ENCODE measurements at places on chromosomes 3 and 15.

DNA sequence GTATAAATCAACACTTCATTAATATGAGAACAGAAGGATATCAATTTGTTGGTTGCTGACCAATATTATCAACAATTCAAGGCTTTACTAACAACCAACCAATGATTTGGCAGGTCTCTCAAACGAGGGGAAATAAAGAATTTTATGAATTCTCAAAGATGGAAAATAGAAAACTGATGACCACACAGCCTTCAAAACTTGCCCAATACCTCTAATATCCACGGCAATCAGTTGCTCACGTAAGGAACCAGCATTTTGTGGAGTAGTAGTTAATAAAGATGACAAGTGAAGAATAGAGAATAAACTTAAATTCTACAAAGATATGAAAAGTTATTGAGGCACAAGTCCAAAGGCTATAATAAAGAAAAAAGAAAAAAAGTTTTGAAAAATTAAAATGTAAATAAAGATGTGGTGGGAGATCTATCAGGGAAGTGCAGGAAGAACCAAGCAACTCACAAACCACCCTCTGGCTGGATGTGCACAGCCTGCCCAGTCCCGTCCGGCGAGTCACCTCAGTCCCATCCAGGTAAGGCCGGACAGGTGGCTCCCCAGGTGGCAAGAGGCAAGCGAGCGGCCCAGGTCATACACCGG lies 808 bp downstream of the GK5 start:
- DNase-seq = no peak

- no peak for DNase-seq
These were observed 75.0 kb downstream of the NR2E3 start for GRCh38 chr15:71885390-71885789.

GRCh38 chr3:27312044-27312668 lies 57.0 kb downstream of the NEK10 start:
- DNase-seq = peak; percentile 81

DNA sequence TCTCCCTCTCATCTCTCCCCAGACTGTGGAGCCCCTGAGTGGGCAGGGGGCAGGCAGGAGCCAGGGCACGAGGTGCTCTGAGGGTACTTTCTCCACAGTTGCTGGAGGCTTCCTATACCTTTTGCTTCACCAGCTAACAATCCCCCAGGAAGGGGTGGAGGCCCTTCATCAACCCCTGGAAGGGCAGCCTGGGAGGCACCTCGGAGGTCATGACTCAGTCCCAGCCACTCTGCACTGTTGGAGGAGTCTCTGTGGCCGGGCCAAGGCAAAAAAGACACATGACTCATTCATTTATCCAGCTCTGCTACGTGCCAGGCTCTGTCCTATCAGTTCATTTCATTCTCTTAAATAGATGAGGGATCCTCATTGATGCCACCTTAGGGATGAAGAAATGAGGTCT lies 15.6 kb upstream of the KY start:
- DNase-seq = peak; percentile 68

GRCh38 chr3:113523241-113523640 lies 8.3 kb upstream of the SPICE1 start:
- no peak for DNase-seq

GRCh38 chr3:130354430-130354829 lies 9.0 kb downstream of the COL6A5 start:
- DNase-seq = no peak

- no peak for DNase-seq
These were observed 267.3 kb downstream of the FHIT start for GRCh38 chr3:60983906-60984305.

DNA sequence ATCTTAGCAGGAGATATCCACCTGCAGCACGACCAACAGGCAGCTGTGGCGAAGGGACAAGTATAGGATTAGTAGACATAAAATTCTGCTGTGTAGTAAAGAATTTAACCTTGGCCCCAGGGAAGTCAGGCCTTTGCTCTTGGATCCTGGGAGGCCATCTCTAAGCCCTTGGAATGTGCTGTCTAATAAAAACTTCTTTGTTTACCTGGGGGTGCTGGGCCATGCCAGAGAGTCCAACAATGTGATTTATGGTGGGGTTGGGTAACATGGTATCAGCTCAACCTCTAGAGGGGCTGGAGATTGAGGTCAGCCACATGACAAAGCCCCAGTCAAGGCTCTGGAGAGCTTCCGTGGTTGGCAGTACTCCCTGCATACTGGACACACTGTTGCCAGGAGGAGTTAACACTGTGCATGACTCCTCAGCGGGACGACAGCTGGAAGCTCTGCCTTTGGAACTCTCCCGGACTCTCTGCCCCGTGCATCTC lies 52.4 kb downstream of the HEG1 start:
- peak; percentile 16 for DNase-seq

Data from HFFc6 (cell line).